ENCODE measurements at places on chromosomes 16 and 17.
A peak's percentile ranks its signal among the peaks of the same experiment; 100 is the strongest.

- DNase-seq, result no peak
These were observed 2.8 kb downstream of the WNK4 start for GRCh38 chr17:42783062-42783790.

- no peak for DNase-seq
These were observed 15.2 kb downstream of the RPH3AL start for GRCh38 chr17:337453-337852.

- no peak for DNase-seq
These were observed 81.3 kb downstream of the CBLN1 start for GRCh38 chr16:49200223-49200820.

GRCh38 chr17:17938388-17939107 is 33.7 kb downstream of the TOM1L2 start:
- no peak for DNase-seq

GRCh38 chr16:79805621-79806020 is 205.1 kb upstream of the MAF start:
- no peak for DNase-seq

GRCh38 chr17:29710520-29710884 is 87.8 kb upstream of the CORO6 start:
- DNase-seq, result no peak

- no peak for DNase-seq
These were observed 46.3 kb downstream of the PEMT start for GRCh38 chr17:17545031-17545820.

DNA sequence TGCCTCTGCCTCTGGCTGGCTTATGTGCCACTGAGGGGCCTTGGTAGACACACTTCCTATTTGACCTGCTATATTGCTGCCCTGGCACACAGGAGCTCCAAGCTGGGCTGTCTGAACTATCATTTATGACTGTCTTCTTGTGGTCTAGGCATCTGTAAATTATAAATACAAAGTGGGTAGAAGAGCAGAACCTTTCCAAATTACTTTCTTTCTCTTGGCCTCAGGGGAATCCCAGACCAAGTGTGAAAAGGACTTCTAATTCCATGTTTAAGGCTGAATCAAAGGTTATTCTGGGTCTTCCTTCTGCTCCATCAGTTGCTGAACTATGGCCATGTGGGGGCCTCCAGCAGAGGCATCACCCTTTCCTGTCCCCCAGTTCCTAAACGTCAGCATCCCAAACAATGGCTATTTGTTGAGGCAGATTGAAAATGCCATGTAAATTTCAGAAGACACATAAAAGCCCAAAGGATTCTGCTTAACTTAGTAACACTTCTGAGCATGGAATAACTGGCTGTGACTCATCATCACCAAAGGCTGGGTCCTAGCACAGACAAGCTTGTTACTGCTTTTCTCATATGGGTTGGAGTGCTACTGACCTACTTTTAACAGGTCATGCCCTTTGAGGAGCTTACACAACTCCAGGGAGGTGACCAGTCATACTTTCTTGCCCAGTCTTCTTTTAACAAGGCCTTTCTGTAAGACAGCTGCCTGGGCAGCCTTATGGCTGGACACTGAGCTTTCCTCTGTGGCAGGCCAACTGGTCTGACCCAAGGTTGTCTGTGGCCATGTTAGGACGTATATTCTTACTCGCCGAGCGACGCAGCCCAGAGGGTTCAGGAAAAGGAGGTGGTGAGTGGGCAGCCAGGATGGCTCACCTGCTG is 154.8 kb downstream of the VPS53 start:
- no peak for DNase-seq

GRCh38 chr16:3443108-3444031 is at the start of the genes NAA60 and ZNF597:
Gene NAA60 (plus strand): TSS chr16:3443680. CDS start chr16:3476228, 32,548 bp downstream.
Gene ZNF597 (minus strand): TSS chr16:3443504. CDS start chr16:3443153, 351 bp downstream.
- DNase-seq, result peak; percentile 95

GRCh38 chr17:80834893-80835275 is 156.8 kb upstream of the CHMP6 start:
- no peak for DNase-seq

- no peak for DNase-seq
These were observed 391.1 kb downstream of the CNTNAP4 start for GRCh38 chr16:76668207-76668725.

GRCh38 chr17:80109713-80110446 is 8.5 kb downstream of the GAA start:
- DNase-seq, result peak; percentile 69

- DNase-seq, result peak; percentile 46
These were observed 636 bp upstream of the ERN1 start for GRCh38 chr17:64130559-64131001.

DNA sequence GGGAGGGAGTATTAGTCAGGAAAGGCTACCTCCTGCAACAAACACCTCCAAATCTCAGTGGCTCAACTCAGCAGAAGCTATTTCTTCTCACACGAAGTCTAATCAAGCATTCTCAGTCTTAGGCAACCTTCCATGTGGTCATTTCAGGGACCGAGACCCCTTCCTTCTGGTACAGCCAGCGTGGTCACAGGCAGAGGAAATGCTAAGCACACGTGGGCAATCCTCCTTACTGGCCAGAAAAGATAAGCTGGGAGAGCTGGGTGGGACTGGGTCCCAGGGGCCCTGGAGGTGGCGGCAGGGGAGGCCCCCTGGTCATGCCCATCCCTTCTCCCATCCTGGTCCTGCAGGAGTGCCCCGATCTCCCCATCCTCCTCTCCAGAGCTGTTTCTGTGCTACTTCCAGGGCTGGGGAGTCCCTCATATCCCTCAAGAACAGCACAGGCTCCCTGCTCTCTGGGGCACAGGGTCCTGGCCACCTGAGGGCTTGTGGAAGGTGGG is 5.7 kb upstream of the CX3CL1 start:
- no peak for DNase-seq

GRCh38 chr16:3992297-3993051 is 112.0 kb upstream of the CREBBP start:
- no peak for DNase-seq

DNA sequence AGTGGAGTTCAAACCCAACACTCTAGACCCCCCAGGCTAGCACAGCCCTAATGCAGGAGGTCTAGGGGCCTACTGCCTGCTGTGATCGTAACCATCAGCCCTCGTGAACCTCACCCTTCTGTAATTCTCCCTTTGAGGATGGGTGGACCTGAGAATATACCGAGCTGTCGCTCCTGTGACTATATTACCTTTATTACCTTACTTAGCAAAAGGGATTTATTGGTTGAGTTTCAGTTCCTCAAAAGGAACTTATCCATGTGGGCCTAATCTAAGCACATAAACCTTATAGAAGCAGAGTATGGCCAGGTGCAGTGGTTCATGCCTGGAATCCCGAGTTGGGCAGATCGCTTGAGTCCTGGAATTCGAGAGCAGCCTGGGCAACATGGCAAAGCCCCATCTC is 19.2 kb upstream of the EMP2 start:
- DNase-seq, result no peak

- peak; percentile 24 for DNase-seq
These were observed 1.1 kb upstream of the MYH11 start for GRCh38 chr16:15857724-15858560.

GRCh38 chr16:84820305-84820684 is 510 bp downstream of the CRISPLD2 start:
- DNase-seq, result no peak

DNA sequence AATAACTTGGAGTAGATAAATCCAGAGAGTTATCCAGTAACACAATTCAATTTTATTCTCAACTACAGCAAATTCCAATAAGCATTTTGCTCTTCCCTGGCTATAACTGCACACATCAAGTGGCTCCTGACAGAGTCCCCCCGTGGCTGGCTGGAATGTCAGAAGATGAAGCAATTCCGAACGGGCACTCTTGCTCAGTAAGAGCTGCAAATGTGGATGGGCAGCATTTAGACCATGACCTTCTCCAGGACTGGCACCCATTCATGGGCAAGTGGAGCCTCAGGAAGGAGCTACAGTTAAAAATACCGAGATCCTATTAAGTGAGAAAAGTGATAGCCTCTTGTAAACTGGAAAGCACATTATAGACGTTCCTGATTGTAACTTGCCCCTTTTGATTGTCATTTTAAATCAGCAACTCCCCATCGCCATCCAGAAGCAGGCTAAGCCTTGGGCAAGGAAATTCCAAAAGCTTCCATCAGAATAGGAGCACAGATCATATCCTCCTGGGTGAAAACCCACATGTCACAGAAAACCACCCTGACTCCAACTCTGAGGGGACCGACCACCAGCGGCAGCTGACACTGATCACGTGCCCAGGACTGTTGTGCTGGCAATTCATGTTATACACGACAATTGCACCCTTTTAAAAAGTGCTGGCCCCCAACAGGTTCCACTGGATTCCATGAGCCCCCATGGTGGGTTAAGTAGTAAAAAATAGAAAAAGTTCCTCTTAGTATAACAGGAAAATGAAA is 7.1 kb downstream of the UBE2O start:
- no peak for DNase-seq

DNA sequence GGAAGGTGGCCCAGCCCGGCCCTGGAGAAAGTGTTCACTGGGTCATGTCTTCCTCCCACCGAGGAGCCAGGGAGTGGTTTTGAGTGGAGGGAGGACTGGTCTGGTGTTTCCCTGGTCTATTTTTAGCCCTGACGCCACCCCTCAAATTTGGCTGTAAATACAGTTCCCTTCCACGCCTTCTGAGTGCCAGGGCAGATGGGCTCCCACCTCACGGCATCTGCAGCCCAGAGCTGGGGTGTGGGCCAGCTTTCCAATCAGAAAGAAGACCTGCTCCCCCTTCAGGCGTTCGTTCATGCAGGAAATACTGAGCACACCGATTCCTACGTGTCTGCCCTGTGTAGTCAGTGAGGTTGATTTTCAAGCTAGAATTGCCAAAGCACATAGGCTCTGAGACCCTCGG is 53.7 kb downstream of the SNX20 start:
- peak; percentile 92 for DNase-seq

GRCh38 chr17:48335858-48336500 is 94.0 kb downstream of the SKAP1 start:
- DNase-seq, result peak; percentile 83

DNA sequence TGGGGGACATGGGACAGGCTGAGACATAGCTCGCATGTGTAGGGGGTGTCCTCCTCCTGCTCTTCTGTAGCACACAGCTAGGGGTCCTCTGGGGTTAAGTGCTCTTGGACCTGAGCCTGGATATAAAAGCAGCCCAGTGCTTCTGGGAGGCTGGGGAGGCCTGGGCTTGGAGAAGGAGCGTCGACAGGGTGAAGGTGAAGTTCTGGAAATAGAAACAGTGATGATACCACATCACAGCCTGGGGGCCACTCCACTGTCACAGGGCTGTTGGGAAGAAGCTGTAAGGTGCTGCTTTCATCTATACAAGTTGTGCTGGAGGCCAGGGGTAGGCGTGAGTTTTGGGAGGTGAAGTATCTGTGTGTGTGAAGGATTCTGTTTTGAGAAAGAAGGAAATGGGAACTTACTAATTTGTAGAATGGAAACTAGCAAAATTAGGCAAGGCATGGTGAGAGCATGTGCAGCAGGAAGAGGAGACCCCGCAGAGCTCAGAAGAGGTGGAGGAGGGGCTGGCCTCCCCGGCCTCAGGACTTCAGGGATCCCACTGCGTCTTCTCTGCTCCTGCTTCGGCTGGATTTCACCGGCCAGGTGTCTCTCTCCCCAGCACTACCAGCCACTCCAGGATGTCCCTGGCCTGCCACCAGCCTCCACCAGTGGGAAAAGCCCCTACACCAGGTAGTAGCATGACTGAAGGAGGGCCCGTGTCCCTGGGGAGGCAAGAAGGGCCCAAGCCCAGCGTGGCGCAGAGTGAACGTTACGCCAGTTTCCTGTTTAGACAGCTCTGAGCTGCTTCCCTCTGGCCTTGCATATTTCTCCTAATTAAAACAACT is 19.4 kb downstream of the PLCG2 start:
- no peak for DNase-seq

DNA sequence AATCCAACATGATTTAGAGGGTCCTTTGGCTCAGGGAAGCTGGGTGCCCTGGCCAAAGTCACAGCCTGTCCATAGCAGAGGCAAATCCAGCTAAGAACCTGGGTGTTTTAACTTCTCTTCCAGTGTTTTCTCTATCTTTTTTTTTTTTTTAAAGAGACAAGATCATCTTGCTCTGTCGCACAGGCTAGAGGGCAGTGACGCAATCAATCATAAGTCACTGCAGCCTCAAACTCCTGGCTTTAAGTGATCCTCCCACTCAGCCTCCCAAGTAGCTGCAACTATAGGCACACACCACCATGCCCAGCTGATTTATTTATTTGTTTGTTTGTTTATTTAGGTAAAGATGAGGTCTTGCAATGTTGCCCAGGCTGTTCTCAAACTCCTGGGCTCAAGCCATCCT is 14.8 kb upstream of the GRIN2A start:
- DNase-seq, result no peak

DNA sequence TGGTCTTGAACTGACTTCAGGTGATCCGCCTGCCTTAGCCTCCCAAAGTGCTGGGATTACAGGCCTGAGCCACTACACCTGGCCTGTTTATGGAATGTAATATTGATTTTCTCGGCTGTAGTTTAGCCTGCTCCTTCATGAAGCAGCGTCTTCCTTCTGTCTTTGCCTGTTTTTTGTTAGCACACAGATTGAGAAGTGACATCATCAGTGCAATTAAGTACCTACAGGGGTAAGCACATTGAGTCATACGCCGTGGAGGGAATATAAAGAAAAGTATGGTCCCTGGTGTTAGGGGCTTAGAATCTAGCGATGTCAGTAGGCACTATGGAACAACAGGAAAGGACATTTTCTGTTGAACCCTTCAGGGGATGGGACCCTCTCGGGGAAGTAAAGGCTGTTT is 48.7 kb upstream of the SEC14L1 start:
- no peak for DNase-seq

GRCh38 chr16:11783319-11784037 is 13.6 kb downstream of the ZC3H7A start:
- no peak for DNase-seq

DNA sequence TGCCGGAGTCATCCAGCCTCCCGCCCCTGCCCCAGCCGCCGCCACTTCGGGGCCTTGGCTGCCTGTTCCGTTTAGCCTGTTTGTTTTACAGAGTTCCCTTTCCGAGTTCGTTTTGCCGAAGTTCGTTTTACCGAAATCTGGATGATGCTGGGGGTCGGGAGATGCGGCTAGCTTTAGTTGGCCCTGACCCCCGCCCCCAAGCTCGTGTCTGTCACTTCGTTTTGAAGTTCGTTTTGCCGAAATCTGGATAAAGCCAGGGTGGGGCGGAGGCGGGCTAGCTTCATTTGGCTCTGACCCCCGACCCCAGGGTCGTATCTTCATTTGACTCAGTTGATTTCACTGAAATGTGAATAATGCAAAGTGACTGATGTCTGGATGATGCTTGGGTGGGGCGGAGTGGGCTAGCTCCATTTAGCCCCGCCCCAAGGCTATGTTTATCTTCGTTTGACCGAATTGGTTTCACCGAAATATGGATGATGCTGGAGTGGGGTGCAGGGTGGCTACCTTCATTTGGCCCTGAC is 591 bp downstream of the PSMD7 start:
- peak; percentile 14 for DNase-seq

- peak; percentile 12 for DNase-seq
These were observed 52.7 kb upstream of the NOG start for GRCh38 chr17:56540836-56541235.

GRCh38 chr16:14452066-14452465 is 178.0 kb downstream of the PARN start:
- no peak for DNase-seq

GRCh38 chr17:59616253-59616920 is 3.3 kb upstream of the CLTC start:
- no peak for DNase-seq

- no peak for DNase-seq
These were observed 22.7 kb downstream of the FAM83G start for GRCh38 chr17:18981642-18982424.

- peak; percentile 85 for DNase-seq
These were observed 51.4 kb downstream of the WSB1 start for GRCh38 chr17:27345141-27345904.
